ENCODE measurements at places on chromosomes 5 and 9.

- no peak for DNase-seq
These were observed 8.0 kb upstream of the CCIN start for GRCh38 chr9:36161187-36161586.

- DNase-seq = no peak
These were observed 98.4 kb downstream of the FGF1 start for GRCh38 chr5:142587354-142587965.

DNA sequence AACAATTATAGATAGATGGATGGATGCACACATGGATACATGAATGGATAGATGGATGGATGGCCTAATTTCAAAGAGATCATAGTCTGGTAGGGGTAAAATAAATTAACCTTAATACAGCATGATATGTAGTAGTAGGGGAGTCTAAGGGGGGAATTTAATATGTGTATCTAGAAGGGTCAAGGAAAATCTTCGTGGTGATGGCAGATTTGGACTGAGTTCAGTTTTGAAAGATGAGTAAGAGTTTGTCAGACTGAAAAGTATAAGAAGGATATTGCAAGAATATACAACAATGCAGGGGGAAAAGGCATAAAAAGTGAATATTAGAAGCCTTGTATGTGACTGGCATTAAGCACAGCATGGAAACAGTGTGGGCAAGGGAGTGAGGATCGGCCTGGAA, 98.7 kb downstream of the ZNF462 start:
- no peak for DNase-seq

DNA sequence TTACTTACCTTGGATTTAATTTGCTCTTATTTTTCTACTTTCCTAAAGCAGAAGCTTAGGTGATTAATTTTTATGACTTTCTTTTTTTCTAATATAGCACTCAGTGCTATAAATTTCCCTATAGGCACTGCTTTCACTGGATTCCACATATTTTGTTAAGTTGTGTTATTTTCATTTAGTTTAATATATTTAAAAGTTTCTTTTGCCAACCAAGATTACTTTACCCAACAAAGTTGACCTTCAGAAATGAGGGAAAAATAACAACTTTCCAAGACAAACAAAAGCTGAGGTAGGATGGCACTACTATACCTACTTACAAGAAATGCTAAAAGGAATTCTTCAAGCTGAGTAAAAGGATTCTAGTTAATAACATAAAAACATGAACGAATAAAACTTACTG, 8.8 kb upstream of the IFNB1 start:
- DNase-seq = no peak

GRCh38 chr5:88683506-88684135, 199.4 kb downstream of the MEF2C start:
- no peak for DNase-seq

- no peak for DNase-seq
These were observed 362.8 kb downstream of the SEMA5A start for GRCh38 chr5:9182899-9183695.

GRCh38 chr9:133873461-133873891, 118.6 kb downstream of the VAV2 start:
- no peak for DNase-seq

GRCh38 chr5:31208043-31208442, 14.6 kb downstream of the CDH6 start:
- DNase-seq = no peak
